GM23338 (cell line): ENCODE measurements at places on chromosomes 6 and 20. TPM values are rescaled to one million over a fixed set of nuclear protein-coding genes. Genes with fewer than 3 reads are reported as not detected.

Gene UNC5CL
- polyA plus RNA-seq: 0.57 and 0.87 TPM in 2 replicates

Gene TBXT
- 0.23 and 0.42 TPM in 2 replicates for polyA plus RNA-seq

Gene SDCBP2
- 2.9 and 3.2 TPM in 2 replicates for polyA plus RNA-seq

Gene CABLES2
- 4.3 and 5.1 TPM in 2 replicates for polyA plus RNA-seq

Gene WFDC11
- 0.87 TPM in 1 of 2 replicates, not detected in the other for polyA plus RNA-seq

Gene IL17F
- polyA plus RNA-seq: 0.35 TPM in 1 of 2 replicates, not detected in the other

Gene SYTL3
- polyA plus RNA-seq: not detected in 2 replicates

Gene NFS1
- polyA plus RNA-seq: 19.7 and 22.8 TPM in 2 replicates

Gene KIAA1755
- not detected in 2 replicates for polyA plus RNA-seq

Gene DDO
- polyA plus RNA-seq: not detected in 2 replicates

Gene PRL
- polyA plus RNA-seq: not detected in 2 replicates

Gene IL20RA
- polyA plus RNA-seq: 1.2 and 2.6 TPM in 2 replicates
